ENCODE measurements at places on chromosomes 16 and 17.

- DNase-seq = no peak
Observed at GRCh38 chr16:49520492-49521038, 147.0 kb downstream of the C16orf78 start.

- DNase-seq = peak; percentile 1
Observed at GRCh38 chr16:28981517-28981916, 3.3 kb upstream of the LAT start.

DNA sequence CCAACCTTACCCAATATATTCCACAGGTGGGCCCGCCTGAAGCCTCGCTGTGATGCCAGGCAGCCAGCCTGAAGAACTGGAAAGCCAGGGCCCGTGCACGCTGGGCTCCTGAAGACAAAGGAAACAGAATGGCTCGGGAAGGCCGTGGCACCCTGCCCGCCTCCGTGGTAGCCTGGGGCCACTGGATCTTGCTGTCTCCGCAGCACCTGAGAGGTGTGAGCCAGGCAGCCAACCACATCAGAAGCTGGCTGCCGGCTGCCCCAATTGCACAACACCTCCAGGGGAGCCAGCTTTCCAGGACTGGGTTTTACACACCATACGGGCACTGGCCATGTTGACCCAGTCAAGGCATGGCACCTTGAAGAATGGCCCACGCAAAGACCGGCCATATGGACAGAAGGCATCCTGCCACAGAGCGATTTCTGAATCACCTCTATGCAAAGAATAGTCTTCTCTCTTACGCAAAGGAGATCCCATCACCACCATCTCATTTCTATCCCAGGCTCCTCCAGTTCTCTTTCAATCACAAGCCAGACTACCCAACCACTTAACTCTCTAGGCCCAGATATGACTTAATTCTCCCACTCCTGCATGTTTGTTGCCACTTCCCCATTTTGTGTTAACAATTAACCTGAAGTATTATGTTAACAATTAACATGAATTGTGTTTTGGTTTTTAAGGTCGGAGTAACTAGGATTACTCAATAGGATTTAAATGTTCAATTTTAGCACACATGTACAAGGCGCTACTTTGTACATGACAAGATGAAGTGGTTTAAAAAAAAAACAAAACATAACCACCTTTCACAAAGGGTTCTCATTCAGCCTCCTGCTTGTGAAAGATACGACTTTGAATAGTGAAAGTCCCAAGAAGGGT, 32.1 kb downstream of the ZFHX3 start:
- no peak for DNase-seq

DNA sequence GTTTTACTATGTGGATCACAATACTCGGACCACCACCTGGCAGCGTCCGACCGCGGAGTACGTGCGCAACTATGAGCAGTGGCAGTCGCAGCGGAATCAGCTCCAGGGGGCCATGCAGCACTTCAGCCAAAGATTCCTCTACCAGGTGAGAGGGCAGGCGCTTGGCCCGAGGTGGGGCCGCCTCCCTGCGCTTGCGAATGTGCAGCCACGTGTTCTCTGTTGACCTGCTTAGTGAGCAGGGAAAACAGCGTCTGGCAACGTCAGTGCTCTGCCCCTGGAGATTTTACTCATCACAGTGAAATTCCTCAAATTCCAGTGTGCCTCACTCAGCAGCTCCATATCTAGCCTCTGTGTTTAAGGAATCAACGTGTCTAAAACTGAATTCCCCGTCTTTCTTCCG, 33.4 kb upstream of the CLEC18A start:
- no peak for DNase-seq

- DNase-seq = no peak
Observed at GRCh38 chr16:9075299-9076071, 16.0 kb upstream of the HAPSTR1 start.

DNA sequence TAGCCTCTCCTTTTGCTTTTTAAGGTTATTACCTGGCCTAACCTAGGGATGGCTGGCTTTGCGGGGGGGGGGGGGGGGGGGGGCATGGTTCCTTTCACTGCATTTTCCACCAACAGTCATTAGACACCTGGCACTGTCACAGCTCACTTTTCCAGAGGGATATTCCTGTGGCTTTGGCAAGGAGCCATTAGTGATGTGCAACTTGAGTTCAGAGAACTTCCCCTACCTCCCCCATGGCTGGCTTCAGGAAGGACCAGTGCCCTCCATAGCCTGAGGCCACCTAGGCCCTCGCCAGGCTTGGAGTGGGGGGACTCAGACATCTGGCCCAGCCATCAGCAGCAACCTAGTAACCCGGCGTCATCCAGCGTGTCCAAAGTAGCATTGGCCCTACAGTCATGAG, 234.6 kb downstream of the CPPED1 start:
- no peak for DNase-seq
